ENCODE measurements at places on chromosomes 2 and 18. TPM values are rescaled to one million over a fixed set of nuclear protein-coding genes. Genes with fewer than 3 reads are reported as not detected.

GRCh38 chr18:21242141-21242779 lies at the start of gene GREB1L:
GREB1L (plus strand) TSS chr18:21242232; CDS start chr18:21383519, 141,287 bp downstream.
- DNase-seq, result peak; percentile 68

Gene FAM161A
- total RNA-seq, result 2.0 TPM

- DNase-seq, result no peak
Measured at GRCh38 chr2:171522788-171523087, 464 bp downstream of the CYBRD1 start.

DNA sequence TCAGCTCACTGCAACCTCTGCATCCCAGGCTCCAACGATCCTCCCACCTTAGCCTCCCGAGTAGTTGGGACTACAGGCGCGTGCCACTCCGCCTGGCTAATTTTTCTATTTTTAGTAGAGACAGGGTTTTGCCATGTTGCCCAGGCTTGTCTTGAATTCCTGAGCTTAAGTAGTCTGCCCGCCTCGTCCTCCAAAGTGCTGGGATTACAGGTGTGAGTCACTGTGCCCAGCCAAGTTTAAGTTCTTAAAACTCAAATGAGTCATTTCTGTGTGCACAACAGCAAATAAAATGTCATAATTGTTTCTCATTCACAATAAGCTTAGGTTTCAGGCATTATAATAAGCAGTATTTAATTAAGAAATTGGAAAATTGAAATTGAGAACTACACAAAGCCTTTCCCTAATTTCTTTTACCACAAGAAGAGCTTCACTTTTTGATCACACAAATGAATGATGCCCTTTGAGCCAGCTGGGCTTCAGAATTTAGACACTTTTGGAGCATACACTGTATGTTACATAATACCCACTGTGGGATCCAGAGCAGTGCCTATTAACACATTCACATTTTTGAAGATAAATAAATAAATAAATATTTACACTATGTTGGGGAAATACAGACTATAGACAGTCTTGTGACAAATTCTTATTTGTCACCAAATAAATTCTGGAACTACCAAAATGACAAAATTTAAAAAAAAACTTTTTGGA lies 8.6 kb upstream of the ME2 start:
- peak; percentile 95 for DNase-seq

- DNase-seq, result no peak
Measured at GRCh38 chr2:217063238-217063755, 203.4 kb upstream of the TNP1 start.

DNA sequence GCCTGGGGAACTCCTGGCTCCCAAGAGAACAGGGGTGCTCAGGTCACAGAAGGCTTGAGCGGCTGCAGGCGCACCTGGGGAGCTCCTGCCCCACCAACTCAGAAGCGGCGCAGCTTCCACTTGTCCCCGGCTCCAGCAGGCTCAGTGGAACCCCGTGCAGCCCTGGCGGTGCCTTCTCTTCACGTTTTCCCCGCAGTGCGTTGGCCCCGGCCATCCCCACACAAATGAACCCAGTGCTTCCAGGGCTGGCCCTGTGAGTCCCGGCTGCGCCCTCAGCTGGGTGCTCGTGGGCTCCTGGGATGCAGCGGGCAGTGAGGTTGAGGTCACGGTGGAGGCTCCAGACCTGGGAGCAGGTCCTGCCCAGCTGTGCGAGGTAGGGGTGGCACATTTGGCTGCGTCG lies 17.9 kb upstream of the MBD2 start:
- DNase-seq, result no peak

GRCh38 chr2:65786007-65786717 lies 353.8 kb upstream of the SPRED2 start:
- DNase-seq, result no peak

DNA sequence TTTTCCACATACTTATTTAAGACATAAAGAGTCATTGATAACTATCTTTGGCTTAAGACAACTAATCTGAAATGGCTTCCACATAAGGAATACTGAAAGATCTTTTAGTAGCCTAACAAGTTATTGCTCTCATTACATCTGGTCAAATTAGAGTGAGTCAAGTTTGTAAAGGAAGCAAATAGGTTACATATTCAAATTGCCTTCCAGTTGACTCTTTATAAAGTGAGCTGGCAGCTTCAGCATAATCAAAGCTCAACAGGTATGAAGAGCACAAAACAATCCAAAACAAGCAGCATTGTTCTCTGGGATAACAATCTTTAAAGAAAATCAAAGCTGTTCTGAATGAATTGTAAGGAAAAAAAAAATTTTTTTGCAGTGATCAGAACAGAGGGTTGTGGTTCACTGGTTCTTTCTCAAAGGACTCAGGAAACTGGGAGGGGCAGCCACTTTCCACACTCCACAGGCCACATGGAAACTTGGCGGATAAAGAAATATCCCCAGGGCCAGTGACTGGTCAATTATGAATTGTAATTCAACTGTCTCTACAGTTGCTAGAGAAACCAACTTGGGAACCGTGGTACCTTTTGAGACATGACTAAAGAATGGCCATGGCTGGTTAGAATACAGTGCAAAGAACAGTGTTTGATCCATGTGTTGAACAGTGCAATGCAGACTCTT lies 369.3 kb upstream of the KCNH7 start:
- peak; percentile 92 for DNase-seq

DNA sequence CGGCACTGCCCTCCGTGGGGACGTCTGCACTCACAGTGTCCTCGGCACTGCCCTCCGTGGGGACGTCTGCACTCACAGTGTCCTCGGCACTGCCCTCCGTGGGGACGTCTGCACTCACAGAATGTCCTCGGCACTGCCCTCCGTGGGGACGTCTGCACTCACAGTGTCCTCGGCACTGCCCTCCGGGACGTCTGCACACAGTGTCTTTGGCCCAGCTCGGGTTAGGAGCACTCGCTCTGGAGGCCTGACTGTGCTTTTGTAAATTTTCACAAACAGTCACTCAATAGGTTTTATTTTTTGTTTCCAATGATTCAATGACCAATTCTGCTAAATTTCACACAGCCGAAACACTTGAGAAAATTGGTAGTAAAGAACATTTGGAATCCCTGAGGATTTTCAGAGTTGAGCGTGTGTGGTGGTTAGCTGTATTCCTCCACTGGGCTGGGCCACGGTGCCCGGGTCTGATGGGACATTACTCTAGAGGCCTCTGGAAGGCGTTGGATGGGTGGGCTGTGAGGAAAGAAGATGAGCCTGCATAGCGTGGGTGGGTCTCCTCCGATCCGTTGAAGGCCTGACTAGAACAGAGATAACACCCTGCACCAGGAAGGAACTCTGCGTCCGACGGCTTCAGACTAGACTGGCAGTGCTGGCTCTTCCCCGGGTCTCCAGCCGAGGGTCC lies 134.8 kb downstream of the RTP5 start:
- no peak for DNase-seq

Data from M059J (cell line).